ENCODE measurements at places on chromosomes 1 and 21. TPM values are rescaled to one million over a fixed set of nuclear protein-coding genes. Genes with fewer than 3 reads are reported as not detected.

KIRREL1 gene
- polyA plus RNA-seq, result 41.3 TPM

SLC16A4 gene
- polyA plus RNA-seq, result 47.2 TPM

YBX1 gene
- 715 TPM for polyA plus RNA-seq

- no peak for DNase-seq
Observed at GRCh38 chr1:3190256-3191041, 121.4 kb downstream of the PRDM16 start.

GRCh38 chr21:16426936-16427335 lies 697.2 kb downstream of the USP25 start:
- no peak for DNase-seq

GRCh38 chr1:222928212-222928611 lies 113.4 kb downstream of the DISP1 start:
- no peak for DNase-seq

- no peak for DNase-seq
Observed at GRCh38 chr21:15947677-15948076, 217.9 kb downstream of the USP25 start.

- DNase-seq, result no peak
Observed at GRCh38 chr1:212520299-212520698, 87.6 kb downstream of the NENF start.

GRCh38 chr1:200610846-200611245 lies 9.7 kb downstream of the KIF14 start:
- DNase-seq, result no peak

GRCh38 chr21:44728716-44729115 lies 17.3 kb upstream of the TSPEAR start:
- DNase-seq, result no peak

DNA sequence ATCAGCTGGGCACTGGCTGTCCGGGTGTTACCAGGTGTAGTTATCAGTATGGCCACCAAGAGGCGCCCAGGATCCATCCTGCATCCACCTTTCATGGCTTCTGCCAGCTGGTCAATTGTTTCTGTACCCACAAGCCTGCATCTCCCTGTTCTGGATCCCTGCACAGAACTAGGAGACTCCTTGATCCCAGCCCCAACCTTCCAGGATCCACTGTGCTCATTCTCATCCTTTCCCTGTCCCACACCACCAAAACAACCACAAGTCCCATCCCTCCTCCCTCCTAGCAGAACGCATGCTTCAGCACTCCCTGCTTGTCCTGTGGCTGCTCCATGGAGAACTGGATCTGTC lies 27.2 kb upstream of the FOXE3 start:
- DNase-seq, result peak; percentile 53

- DNase-seq, result no peak
Observed at GRCh38 chr21:36246080-36246631, 73.8 kb upstream of the MORC3 start.

GRCh38 chr1:35530946-35531345 lies 26.3 kb downstream of the KIAA0319L start:
- no peak for DNase-seq

All from A549 (cell line).